ENCODE measurements at places on chromosomes 5 and 9.

- no peak for DNase-seq
These were observed 25.1 kb downstream of the EXD3 start for GRCh38 chr9:137397675-137398423.

DNA sequence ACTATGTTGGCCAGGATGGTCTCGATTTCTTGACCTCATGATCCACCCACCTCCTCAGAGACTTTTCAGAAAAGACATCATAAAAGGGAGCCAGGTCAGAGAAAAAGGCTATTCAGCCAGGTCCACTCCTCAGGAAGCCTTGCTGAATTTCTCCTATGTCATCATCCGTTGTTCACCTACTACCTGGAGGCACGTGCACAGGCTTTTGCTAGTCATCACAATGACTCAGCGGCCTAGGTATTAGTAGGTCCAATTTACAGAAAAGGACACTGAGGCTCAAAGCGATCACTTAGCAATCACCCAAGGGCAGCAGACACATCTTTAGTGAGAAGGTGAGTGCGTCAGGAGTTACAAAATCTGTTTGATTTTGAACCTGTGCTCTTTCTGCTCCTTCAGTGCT is 72.3 kb upstream of the RAD23B start:
- DNase-seq: no peak

DNA sequence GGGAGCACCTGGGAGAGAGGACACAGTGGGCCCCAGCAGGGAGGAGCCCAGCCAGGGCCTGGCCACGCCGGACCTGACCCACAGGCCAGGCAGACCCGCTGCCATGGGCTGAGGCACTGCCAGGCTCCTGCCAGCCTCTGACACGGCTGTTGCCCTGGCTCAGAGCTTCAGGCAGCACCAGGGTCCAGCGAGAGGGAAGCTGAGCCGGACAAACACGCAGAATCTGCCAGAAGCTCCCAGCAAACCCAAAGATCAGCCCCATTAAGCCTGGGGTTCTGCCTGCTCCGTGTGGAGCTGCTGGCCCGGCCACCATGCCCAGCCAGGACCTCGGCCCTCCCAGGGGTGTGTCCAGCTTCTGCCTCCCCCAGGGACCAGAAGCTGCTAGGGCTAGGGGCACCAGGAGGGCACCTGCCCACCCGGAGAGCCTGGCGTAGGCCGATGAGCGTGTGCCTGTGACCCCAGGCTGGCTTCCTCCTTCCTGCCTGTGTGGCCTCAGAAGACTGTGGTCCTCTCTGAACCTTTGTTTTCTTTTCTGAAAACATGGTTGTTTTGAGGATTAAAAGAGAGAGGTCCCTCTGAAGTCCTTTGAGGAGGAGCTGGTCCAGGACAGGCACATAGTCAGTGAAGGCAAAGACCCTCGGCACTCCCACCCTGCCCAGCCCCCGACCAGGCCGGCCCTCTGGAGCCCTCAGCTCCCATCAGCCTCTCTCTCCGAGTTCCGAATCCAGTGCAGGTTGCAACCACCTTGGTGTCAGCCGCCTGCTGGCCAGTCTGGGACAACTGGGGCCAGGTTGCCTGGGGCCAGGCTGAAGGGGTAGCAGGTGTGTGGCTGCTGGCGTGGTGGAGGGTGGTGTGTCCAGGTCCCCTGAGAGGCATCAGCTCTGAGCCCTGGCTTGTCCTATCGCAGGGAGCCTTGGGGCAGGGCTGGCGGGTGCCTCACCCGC is 39.6 kb downstream of the KCNT1 start:
- DNase-seq: no peak

DNA sequence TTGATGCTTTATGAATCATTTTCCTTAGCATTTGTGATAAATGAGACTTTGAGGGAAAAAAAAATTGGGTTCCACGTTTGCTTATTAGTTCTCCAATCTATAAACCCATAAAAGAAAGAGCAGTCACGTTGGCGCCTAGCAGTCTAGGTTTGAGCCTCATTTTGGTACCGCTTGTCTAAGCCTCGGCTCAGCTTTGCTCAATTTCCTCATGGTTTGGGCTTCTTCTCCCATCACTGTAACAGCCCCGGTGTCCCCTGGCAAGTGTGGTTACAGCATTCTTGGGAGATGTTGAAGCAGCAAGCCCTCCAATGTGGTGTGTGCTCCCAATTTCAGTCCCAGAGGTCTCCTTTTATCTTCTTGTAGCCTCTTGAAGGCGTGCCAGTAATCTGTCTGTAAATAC is 578.4 kb downstream of the CDK5RAP2 start:
- no peak for DNase-seq

DNA sequence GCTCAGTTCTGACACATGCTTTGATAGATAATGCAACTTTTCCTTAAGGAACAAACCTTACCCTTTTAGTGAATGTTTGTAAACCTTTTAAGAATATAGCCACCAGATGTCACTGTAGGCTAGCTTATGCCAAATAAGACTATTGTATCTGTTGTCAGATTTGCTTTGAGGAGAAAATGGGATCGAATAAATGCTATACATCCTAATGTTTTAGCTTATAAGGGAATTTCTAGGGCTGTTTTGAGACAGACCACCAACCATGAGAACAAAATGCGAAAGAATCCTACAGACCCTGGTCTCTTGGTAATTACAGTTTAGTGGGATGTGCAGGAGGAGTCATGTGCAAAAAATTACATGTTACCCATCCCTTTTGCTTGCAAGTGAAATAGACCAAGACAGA is 127.6 kb upstream of the NMUR2 start:
- DNase-seq: no peak

DNA sequence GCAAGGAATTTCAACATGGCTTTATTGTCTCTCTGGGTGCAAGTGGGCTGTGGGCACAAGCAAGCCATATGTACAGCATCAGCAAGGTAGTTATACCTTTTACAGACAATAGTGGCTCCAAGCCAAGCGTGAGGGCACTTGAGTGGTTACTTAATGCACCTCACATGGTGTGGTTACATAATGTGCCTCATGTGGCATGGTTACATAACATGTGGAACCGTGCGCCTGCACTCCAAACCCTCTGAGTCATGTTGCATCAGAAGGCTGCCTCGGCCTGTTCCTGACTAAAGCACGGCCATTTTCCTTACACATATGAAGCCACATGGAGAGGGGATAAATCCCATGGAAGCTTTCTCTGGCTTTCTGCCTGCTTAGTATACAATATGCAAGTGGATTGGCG is 150.9 kb downstream of the OSTF1 start:
- DNase-seq: peak; percentile 3

DNA sequence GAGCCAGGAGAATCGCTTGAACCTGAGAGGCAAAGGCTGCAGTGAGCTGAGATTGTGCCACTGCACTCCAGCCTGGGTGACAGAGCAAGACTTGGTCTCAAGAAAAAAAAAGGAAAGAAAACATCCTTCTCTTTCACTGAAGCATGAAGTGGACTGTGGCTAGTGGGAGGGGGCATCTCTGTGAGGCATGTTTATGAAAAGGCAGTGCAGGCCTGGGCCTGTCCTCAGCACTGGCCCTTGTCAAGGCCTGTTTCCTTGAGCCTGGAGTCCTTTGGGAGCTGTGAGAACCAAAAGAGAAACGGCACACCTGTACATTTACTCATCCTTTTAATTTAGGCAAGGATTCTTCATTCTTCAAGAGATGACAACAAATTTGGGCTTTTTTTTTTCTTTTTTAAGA is 18.3 kb upstream of the FUBP3 start:
- no peak for DNase-seq

DNA sequence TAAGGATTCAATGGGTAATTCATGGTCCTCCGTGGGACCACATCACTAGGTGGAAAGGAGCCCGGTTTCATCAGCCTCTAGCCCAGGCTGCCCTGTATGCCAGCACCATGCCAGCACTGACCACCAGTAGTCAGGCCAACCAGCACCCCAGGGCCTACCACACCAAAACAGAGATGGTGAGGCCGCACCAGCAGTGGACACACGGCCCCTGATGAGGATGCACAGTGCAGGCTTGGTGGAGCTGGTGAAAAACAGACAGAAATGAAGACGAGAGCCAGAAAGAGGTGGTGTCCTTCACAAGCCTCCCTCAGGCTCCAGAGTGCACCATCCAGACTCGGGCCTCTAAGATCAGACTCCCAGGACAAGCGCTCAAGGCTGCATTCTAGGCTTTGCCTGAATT is 128.2 kb downstream of the MED10 start:
- DNase-seq: no peak

- DNase-seq: no peak
These were observed 38.3 kb downstream of the NR2F1 start for GRCh38 chr5:93621327-93621798.

- no peak for DNase-seq
These were observed 79.6 kb downstream of the SMIM15 start for GRCh38 chr5:61082516-61083280.

DNA sequence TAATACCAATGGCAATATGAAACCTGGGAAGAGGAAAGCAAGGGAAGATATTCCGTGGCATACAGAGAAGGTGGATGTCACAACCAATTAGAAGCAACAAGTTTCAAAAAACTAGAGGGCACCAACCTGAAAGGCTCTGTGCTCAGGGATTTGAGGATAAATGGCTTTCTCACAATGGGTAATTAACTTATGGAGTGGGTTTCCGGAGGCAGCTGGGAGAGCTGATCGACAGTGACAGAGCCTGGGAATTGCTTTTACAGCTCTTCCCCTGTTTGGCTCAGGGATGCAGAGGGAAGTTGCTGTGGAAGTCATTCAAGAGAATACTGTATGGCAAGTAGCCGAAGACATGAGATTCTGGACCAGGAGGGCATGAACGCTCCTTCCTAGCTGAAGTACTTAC is 237.0 kb downstream of the KIF4B start:
- DNase-seq: no peak

GRCh38 chr9:129887334-129888292 is 52.4 kb downstream of the USP20 start:
- peak; percentile 82 for DNase-seq

DNA sequence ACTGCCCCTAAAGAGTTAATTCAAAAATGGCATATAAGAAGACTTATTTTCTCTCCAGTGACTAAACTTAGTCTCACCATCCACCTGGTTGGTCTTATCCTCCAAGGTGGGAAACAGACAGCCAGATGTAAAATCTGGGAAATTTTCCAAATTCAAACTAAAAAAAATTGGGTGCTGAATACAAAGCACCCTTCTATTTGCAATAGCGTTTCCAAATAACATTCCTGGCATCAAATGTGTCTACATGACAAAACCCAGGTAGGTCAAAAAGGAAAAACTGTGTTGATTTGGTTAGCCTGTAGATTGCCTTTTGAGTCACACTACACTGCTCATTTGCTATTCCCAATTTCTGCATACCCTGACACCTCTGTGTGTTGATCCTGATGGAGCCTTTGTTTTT is 252.2 kb downstream of the NR2F1-AS1 start:
- DNase-seq: no peak

GRCh38 chr5:35904443-35905132 is 33.8 kb downstream of the CAPSL start:
- no peak for DNase-seq

DNA sequence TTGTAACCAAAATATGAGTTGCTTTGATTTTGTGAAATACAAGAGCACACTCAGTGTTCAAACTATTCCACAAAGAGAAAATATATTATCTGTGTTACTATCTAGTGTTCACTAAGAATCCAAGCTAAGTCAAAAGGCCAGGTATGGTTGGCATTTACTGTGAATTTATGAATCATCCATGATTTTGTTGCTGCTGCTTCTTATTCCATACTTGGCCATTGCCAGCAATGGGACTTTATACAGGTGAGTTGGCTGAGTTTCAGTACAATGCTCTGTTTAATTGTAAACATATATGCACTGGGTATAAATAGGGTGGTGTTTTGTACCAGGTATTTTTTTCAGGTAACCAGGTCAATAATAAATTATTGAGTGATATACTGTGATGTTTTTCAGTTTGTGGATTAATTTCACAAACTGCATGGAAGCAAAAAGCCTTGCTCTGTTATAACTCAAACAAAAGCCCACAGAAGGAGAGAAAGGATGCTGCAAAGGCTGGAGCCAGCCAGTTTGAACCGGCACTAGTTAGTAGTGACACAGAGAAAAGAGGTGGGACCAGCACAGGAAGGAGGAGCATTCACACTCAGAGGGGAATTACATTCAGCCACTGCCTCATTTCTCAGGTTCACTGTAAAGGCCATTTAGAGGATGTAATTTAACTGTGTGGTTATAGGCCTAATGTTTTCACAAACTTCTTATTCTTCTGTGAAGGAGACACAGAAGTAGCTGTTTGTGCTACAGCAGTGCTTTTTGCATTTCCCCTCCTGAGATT is 381.8 kb downstream of the ADGRV1 start:
- peak; percentile 50 for DNase-seq
